ENCODE measurements at places on chromosomes 1 and 21. TPM values are rescaled to one million over a fixed set of nuclear protein-coding genes. Genes with fewer than 3 reads are reported as not detected.

OR2L5 gene
- not detected for total RNA-seq

EPHB2 gene
- total RNA-seq, result 4.3 TPM

ADAMTS4 gene
- 24.0 TPM for total RNA-seq

NBPF8 gene
- total RNA-seq, result 4.3 TPM

VHLL gene
- total RNA-seq, result not detected

MECR gene
- total RNA-seq, result 21.0 TPM

MPL gene
- 0.86 TPM for total RNA-seq

PLA2G2A gene
- total RNA-seq, result 996 TPM

MASP2 gene
- not detected for total RNA-seq

GPR157 gene
- total RNA-seq, result 28.2 TPM

DNA sequence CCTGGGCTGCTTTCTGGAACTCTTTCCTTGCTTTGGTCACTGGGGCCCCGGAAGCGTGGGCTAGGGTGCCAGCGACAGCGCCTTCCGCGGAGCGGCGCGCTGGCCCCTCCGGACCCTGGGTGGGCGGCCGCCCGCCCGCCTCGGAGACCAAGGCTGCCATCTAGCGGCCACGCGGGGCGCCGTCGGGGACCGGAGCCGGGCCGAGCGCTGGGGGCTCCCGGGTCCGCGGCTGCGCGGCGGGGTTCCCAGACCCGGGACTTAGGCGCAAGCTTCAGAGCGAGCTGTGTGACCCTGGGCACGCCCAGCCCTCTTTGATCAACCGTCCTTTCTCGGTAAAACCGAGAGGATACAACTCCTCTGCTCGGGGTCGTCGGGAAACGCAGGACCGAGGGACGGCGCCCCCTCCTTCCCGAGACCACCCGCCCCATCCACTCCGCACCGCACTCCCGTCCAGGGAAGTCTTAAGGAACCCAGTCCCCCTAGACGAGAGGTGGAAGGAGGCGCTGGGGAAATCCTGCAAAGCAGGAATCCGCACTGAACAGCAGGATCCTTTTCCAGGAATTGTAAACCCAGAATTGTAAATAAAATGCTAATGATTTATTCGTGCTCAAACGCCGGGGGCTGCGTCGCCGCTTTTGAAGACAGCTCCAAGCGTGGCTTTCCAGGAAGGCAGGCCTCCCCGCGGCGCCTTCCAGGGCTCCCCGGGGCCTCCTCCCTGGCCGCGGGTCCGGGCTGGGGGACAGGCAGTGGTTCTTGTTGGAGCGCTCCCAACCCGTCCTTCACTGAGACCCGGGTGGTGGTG is 41.2 kb downstream of the RRAGC start:
- peak; percentile 25 for DNase-seq

DNA sequence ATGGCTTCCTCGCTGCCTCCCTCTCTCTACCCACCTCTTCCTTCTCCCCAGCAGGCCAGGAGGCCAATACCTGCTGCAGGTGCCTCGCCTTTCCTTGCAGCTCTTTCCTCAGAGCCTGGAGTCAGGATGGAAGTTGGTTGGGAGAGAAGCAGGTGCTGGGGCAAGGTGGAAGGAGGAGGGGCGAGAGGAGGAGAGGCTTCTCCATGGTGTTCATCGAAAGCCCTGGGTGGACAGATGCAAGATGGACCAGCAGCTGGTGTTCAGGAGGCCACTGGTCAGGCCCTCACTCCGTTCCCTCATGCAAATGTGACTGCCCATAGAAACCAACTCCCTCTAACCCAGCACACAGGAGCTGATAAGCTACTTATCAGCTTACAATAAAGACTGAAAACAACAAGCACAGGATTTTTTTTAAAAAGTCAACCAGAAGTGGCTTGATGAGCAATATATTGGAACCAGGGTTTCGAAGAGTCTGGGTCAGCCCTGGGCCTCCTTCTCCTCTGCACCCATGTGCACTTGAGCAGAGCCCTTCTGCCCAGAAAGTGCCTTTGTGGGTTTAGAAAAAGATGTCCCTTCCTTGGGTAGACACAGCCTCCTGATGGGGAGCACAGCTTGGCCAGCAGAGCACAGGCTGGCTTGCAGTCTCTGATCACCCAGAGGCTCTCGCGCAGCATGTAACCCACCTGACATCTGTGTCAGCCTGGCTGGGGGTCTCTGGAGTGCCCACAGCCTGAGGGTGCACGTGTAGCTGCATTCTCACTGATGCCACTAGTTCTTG is 16.6 kb upstream of the GSTM4 start:
- peak; percentile 10 for DNase-seq

DNA sequence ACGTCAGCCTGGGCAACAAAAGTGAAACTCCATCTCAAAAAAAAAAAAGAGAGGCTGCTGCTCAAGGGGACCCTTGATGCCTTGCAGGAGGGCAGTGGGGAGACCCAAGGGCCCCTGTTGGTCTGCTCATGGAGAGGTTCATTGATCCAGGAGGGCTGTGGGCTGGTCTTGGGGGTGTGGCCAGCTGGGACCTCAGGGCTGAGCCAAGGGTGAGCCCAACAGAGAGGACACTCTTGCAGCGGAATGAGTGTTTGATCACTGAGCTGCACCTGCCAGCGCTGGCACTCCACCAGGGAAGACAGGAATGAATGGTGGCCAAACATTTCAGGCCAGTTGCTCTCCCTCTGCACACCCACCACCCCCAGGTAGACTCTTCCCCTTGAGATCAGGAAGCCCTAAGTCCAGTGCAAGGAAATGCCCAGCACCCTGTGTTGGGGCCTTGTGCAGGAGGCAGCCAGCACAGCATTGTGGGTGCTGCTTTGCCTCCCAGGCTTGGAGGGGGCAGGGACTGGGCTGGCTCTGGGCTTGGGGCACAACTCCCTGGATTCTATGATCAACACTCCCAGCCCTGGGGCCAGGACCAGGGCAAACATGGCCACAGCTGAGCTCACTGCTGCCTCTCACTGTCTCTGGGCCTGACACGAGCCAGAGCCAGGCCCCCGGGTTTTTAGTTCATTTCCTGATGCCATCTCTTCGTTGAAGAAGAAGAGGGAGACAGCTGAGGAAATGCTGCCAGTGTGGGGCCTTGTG is 50.7 kb downstream of the IRF2BP2 start:
- no peak for DNase-seq

GRCh38 chr1:93670141-93670540 is 11.5 kb downstream of the BCAR3 start:
- DNase-seq, result peak; percentile 55

DNA sequence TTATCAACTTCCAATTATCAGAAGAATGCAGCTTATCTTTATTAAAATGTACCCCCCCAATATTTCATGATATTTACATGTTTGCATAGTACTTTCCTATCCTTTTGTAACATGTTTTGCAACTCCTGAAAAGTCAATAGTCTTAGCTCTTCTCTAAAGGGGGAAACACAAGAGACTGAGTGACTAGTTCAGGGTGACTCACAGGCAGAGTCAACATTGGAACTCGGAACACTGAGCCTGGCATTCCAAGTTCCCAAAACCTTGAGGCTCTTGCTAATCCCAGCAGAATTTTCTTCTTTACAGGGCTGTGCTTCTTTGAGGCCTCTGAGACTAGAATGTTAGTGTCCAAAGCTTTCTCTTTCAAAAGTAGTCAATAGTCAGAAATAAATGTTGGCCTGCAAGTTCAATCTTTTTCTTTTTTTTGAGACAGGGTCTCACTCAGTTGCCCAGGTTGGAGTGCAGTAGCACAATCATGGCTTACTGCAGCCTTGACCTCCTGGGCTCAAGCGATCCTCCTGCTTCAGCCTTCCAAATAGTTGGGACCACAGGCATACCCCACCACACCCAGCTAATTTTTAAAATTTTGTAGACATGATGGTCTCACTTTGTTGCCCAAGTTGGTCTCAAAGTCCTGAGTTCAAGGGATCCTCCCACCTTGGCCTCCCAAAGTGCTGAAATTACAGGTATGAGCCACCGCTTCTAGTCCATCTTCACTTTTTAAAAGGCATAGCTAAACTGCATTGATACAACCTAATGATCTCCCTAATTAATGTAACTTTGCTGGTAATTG is 37.5 kb downstream of the ZNF281 start:
- DNase-seq, result no peak

DNA sequence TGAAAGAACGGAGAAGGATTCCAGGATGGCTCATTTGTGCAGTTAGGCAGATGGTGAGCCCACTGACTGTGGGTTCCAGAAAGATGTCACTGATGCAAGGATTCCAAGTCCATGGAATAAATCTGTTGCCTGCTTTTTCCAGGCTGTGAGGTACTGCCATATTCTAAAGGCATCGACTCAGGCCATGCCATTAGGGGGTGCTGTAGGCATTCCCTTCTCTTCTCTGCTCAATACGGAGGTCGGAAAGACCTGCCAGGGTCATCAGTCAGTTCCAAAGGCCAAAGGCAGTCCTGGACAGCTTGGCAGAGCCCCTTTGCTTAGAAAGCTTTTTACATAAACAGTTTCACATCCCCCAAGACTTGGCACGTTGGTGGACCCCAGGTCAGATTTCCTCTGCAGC is 31.7 kb upstream of the TMEM125 start:
- peak; percentile 83 for DNase-seq

DNA sequence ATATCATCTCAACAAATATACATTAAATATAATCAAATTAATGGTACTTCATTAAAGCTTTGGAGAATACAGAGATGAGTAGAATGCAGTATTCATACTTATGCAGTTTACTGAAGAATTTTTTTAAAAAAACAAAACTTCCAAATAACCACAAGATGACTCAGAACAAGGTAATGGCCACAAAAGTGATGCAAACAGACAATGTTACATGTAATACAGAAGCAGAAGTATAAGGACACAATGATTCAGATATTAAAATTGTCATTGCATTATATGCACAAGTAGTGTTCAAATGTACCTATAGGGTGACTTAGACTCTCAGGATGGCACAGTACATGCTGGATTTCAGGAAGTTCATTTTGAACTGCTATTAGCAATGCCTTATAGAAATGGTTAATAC is 227.2 kb upstream of the ST6GALNAC5 start:
- no peak for DNase-seq

GRCh38 chr21:43201491-43201890 is 32.7 kb downstream of the CRYAA start:
- no peak for DNase-seq

DNA sequence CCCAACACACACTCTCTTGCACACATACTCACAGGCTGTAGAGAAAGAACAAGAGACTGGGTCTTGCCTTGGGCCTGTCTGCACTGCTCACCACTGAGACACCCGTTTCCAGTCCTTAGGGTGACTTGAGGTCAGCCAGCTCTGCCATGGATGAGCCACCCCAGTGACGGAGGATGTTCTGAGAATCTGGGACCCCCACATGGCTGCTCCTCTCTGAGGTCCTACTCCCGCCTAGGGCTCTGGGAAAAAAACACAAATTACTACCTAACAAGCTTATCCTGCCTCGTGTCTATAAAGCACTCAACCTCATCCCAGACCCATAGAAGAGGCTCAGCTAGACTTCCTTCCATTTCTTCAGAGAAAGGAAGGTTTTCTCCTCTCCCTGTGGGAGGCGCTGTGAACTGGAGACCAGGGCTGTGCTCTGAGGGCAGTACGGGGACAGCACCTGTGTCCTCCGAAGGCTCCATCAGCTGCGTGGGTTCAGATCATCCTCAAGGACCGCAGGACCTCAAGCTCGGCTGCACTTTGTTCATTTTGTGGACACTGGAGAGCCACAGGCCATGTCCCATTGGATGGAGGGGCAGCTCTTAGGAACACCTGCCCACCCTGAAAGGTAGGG is 4.3 kb upstream of the CLEC20A start:
- no peak for DNase-seq

DNA sequence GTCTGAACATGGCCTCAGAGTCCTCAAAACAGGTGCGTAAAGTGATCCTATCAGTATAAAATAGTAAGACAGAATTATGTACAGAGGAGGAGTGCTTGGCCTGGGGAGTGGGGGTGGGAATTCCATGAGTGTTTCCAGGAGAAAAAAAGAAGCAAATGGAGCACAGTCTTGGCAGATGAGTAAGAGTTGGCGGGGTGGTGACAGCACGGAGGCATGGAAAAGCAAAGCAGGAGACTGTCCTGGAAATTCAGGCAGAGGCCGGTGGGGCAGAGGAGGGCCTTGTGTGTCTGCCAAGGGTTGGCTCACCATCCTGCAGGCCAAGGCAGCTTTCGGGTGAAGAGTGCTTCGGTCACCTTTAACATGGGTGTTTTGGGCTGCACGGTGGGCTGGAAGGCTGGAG is 63.4 kb downstream of the OPTC start:
- peak; percentile 65 for DNase-seq

DNA sequence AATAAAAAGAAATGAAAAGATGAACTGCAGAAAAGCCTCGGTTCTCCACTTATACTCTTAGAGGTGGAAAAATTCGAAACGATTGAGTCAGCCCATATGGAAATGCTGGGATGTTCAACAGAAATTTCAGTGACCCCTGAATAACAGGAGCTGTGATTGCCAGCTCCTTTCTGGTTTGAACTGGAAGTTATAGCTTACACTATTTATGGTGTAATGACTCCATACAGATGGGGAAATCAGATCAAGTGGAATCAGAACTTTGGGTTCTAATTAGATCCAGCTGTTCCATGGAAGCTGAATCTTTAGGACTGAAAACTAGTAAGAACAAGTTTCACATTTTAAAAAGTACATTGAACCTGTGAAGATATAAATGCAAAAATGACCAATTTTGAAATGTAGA is 569.3 kb upstream of the ZRANB2 start:
- DNase-seq, result no peak

DNA sequence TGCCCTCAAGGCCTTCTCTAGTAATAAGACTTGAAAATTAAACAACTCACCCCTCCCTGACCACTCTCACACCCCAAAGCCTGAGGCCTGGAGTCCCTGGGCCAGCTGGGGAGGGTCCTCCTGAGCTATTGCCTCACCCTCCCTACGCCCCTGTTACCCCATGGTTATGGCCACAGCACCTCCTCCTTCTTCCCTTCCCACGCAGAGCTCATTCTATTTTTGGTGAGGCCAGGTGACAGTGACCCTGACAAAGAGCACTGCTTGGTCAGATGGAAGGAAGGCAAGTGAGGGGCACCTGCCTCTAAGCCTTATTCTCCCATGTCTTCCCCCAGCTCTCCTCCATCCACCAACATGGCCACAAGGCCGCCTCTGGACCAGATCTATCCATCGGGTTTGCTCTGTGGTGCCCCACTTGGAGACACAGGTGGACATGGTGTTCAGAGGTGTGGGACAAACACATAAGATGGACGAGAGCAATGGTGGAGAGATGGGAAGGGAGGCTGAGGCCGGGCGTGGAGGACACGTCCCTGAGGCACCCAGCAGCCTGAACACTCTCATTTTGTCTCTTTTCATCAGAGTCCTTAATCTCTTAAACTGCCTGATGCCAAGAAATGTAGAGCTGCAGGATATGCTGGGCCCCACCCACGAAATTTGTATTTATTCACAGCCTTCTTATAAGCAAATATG is 42.6 kb downstream of the FCRL5 start:
- DNase-seq, result no peak

DNA sequence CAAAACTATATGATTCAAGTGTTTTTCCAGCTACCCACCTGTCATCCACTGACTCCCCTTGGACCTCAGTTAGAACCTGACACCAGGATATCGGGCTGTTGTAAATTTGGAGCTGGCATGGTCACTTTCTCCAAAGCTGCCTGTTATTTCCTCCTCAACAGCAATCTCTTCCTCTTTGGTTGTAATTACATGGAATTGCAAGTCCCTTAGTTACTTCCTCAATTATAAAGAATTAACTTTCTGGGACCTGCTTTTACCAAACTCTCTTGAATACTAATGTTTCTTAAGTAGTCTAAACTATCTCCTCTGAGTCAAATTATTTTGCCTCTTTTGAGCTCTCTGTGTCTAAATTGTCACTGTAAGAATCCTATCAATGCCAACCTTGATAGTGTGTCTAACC is 150.3 kb upstream of the SGIP1 start:
- DNase-seq, result no peak

Data from right cardiac atrium (tissue), 5 donors.